ENCODE measurements at places on chromosomes 4 and X.
A peak's percentile ranks its signal among the peaks of the same experiment; 100 is the strongest.

DNA sequence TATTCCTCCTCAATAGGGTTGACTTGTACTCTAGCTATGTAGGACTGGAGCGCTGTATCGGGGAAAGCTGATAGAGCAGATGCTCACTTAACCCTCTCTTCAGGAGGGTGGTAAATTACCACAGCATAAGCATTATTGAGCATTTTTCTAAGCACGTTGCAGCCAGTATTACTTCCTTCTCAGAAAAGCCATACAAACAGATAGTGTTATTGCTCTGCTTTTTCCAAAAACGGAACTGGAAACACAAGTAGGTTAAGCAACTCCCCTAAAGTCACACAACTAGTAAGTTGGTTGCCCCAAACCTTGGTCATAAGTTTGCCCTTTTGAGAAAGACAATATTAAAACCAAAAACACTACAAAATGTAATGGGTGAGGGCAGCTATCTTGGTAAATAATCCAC, 73.9 kb downstream of the REELD1 start:
- no peak for DNase-seq

- DNase-seq = no peak
Observed at GRCh38 chrX:23930894-23931604, 23.2 kb downstream of the CXorf58 start.

GRCh38 chrX:49164589-49165360, 2.2 kb downstream of the MAGIX start:
- DNase-seq = no peak

DNA sequence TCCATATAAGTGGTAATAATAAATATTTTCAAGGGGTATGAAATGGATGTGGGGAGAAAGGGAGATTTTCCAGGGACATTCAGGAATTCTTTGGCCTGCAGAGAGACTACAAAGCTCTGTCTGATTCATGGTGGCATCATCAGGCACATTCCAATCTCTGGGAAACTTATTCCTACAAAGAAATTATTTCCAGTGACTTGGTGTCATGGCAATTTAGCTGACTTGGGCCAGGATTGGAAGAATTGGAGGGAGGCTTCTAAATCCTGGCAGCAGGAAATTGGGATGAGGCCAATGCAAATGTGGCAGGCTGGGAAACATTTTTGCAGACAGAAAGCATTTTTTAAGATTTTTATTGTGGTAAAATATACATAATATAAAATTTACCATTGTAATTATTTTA, 204.6 kb downstream of the RTL9 start:
- DNase-seq = no peak

DNA sequence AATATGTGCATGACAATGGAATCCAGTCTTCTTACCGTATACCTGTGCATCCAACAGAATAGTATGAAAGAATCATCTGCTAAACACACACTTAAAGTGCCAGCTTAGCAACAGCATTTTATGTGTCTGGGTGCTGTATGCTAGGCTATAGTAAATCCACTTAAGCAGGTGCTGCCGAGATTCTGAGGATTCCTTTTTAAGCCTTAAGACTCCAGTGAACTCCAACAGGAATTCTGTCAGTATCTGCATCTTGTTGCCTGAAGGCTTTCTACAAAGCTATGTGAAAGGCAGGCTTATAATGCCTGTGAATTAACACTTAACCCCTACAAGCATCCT, 1076.4 kb upstream of the PABPC4L start:
- DNase-seq = no peak

GRCh38 chrX:150575419-150575814, 7.0 kb downstream of the MTM1 start:
- DNase-seq = no peak

DNA sequence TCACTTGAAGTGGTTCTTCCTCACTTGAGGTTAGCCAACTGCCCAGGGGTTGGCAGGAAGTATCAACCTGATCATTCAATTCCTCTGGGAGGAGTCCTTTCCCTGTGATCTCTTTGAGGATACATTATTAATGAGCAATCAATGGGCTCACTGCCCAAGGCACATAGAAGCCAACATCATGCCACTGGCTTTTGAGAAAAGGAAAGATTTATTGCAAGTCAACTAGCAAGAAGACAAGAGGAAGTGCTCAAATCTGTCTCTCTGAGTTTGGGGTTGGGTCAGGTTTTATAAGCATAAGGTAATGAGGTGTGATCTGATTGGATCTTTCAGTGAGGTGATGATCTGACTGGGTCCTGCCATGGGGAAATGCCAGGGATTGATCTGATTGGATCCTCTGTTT, 39.6 kb downstream of the FGFBP1 start:
- no peak for DNase-seq

DNA sequence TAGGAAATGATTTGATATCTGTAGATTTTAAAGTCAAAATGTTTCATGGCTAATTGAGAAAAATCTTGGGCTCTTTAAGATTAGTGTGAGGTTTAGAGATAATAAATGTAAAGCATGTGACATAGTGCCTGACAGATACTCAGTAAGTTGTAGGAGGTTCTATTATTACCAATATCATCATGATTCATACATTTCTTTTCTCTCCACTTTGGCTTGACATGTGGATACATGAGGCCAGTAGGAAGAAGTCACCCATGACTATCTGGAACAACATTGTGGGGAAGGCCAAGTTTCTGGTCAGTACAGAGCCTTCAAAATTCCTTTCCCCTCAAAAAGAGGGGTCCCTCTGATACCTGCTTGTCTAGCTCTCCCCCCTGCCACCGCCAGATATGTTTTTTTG, 91.2 kb upstream of the SORBS2 start:
- no peak for DNase-seq

- no peak for DNase-seq
Observed at GRCh38 chr4:83040269-83040668, 5.3 kb downstream of the COPS4 start.

GRCh38 chrX:2664502-2664901, 26.6 kb upstream of the CD99 start:
- peak; percentile 52 for DNase-seq

GRCh38 chr4:87624698-87625097, 16.4 kb downstream of the DSPP start:
- no peak for DNase-seq

DNA sequence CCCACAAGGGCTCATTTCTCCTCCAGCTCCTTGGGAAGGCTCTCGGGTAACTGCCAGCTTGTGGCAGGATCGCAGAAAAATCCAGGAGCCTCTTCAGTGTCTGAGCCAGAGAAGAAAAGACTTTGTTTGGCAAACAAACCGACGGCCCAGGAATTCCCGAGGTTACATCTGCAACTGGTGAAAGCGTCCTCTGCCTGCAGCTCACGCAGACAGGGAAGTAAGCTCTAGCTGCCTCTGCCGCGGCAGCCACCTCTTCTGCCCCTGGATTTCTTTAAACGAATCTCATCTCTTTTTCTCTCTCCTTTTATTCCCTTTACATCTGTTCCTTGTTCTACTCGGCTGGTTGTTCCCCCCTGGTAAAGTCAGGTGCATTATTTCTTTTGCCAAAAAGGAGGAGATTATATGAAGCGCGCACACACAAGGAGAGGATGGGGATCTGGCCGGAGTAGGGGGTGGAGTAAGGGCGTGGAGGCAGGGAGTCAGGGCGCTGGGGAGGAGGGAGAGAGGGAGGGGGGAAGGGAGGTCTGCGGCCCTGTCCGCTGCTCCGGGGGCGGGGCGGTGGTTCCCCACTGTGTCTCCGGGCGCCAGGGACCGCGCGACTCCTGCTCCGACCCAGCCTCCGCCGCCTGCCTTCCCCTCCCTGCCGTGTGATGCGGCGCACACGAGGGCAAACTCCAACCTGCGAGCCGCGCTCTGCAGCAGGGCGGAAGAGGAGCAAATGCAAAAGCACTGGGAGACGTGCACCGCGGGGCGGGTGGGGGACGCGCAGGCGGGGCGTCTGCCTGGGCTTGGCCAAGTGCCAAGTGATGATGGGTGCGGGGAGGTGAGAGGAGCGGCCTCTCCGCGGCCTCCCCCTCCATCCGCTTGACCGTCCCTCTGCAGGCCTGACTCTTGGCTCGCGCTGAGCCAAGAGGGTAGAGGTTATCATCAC, at the start of gene DCHS2:
TSS of gene DCHS2 (minus strand) at position 459 of the 931 bp plus-strand sequence. CDS start at position 15, 444 bp downstream.
- DNase-seq = no peak

DNA sequence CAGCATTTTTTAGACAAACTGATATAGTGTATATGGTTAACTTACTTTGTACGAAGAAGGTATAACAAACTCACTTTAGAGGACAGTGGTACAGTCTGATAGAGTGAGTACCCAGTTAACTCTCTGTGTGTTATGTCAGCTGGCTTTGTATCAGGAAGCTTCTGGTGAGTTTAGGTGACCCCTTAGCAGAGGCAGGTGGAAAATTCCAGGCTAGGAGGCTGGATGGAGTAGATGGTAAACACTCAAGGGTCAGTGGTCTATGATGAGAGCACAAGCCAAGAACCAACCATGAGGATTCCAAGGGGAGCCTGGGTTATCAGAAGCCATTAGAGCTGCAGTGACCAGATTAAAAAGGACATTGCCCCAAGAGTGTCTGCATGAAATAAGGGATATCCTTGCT, 227.3 kb upstream of the CENPE start:
- DNase-seq = no peak

DNA sequence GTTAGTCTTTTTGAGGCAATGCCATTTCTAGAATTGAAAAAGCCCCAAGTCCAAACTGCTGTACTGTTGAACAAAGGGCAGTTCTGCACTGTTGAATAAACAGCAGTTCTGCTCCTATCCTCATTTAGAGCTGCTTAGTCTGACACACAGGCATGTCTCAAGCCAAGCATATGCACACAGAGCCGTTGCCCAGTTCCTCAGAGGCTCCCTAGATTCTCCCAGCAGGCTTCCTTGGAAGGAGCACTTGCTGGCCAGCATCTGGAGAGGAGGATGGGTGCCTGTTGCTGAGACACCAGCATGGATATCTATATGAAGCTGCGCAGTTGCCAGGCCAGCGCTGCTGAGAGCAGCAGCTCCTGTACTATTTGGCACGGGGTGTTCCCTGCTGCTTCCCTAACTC, 138.3 kb upstream of the USP38 start:
- no peak for DNase-seq

- DNase-seq = no peak
Observed at GRCh38 chr4:153790962-153791551, 2.2 kb upstream of the SFRP2 start.

- peak; percentile 91 for DNase-seq
Observed at GRCh38 chr4:38752941-38753806, 29.6 kb downstream of the TLR10 start.

DNA sequence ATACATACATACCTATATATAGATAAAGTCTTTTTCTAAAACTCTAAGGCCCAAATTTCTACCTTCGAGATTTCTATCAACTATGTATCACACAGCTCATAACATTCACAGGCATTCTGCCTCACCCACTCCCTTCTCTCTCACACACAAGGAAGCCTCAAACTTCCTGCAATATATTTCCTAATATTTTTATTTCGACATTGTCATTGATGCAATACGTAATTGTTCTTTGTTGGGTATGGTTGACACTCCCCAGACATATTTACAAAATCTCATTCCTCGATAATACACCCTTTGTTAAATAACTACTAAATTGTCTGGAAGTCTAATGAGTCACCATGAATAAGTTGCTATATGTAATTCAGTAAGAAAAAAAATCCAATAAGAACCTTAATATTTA, 143.5 kb downstream of the HNRNPD start:
- no peak for DNase-seq

DNA sequence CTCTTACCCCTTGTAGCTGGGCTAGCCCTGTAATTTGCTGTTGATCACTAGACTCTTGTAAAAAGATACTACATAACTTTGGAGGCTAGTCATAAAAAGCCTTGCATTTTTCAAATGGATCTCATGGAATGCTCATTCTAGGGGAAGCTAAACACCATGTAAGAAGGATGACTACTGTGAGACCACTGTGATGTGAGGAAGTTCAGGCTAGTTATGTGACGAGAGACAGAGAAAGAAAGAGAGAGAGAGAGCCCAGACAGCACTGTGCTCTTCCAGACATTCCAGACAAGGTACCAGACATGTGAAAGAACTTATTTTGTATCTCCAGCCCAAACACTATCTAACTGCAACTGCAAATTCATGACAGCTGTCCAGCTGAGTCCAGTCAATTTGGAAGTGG, 404.6 kb upstream of the PITX2 start:
- no peak for DNase-seq

DNA sequence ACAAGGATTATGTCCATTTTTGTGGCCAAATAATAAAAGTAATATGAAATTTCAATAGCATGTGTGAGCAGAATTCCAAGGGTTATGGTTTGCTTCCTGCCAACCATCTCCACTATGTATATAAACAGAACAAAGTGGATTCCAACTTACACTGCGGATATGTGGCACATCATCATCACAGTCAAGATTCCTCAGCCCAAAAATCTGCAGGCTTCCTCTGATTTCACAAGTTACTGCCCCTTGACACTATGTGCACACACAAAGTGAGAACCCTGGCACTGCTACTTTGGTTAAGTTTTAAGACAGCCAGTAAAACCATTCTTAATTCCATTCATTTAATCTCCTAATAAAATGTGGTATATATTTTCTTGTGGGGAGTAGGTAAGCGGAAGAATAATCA, 76.4 kb downstream of the LEF1 start:
- DNase-seq = no peak

DNA sequence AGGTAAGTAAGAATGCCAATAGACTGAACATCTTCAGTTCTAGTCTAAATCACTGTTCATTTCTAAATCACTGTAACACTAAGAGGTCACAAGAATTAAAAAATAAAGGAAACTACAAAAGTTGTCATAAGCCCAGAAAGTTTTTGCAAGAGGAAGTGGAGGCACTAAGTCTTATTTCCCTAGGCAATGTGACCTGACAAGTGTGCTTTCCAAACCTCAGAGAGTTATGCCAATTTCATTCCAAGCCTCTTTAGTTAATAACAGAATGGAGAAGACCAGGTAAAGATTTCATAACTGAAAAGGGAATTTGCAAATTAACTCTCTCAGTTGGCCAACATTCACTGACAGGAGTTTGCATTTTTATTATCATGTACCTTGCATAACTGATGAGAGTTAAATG, 40.5 kb downstream of the BBS12 start:
- no peak for DNase-seq

DNA sequence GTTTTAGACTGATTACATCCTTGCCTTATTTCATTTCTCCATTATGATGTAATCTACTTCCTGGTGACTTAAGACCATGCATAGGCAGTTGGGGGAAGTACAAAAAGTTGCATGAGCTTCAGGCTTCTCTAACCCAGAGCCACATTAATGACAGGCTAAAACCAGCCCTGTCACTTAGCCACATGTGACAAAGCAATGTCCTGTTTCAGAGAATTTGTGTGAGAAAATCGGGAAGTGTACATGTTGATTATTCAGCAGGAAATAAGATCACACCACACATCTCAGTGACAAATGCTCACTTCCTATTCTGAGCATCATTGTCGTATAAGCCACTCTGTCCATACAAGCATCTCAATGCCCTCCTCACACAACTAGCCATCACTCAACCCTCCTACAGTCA, 98.5 kb upstream of the MAGEB16 start:
- no peak for DNase-seq

Data from right renal cortex interstitium (tissue), 3 donors.